Activated CD8-positive, alpha-beta memory T cell treated with anti-CD3 and anti-CD28 coated beads for 36 hours (primary cell): ENCODE measurements at places on chromosomes 7 and 10. TPM values are rescaled to one million over a fixed set of nuclear protein-coding genes. Genes with fewer than 3 reads are reported as not detected.

Gene NEUROD6
- not detected for total RNA-seq

Gene EIF5AL1
- 3.3 TPM for total RNA-seq

Gene NEUROG3
- not detected for total RNA-seq

Gene FANK1
- 0.25 TPM for total RNA-seq

Gene SPDYE2
- 0.23 TPM for total RNA-seq

Gene RABGEF1
- 24.4 TPM for total RNA-seq

Gene ABCB1
- 16.0 TPM for total RNA-seq

Gene SLC16A12
- total RNA-seq: not detected

Gene MACC1
- total RNA-seq: 0.70 TPM

Gene ST8SIA6
- total RNA-seq: not detected

Gene GTF2IRD2
- total RNA-seq: 3.6 TPM

Gene ELFN1
- total RNA-seq: 0.27 TPM

Gene MYPN
- total RNA-seq: not detected

Gene IGFBP3
- total RNA-seq: 0.82 TPM

Gene CDC14C
- total RNA-seq: not detected

Gene TMEM213
- not detected for total RNA-seq

Gene ITGA8
- total RNA-seq: not detected

Gene LRIT1
- not detected for total RNA-seq

Gene ABCB4
- 0.30 TPM for total RNA-seq

Gene PTF1A
- total RNA-seq: not detected

Gene VWA2
- not detected for total RNA-seq

Gene RHBDD2
- 38.1 TPM for total RNA-seq
